ENCODE measurements at places on chromosomes 16 and 17. TPM values are rescaled to one million over a fixed set of nuclear protein-coding genes. Genes with fewer than 3 reads are reported as not detected.

DNA sequence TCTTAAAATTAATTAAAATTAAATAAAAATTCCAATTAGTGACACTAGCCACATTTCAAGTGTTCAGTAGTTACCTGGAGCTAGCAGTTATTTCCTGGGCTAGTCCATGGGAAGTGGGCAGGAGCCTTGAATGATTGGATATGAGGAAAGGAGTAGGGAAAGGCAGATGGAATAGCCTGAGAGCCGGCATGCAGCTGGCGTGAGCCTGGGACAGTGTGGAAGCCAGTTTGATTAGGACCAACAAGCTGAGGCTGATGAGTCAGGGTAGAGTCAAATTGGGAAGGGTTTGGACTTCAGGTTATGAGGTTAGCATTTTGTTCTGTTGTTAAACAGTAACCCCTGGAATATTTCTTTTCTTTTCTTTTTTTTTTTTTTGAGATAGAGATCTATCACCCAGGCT is 15.3 kb upstream of the GNA13 start:
- H3K4me3 ChIP-seq: no peak overlapping the region
- H3K27me3 ChIP-seq: no peaks in the 10 kb centered on the region
- peak overlapping the region; percentile 36 for H3K27ac ChIP-seq

DNA sequence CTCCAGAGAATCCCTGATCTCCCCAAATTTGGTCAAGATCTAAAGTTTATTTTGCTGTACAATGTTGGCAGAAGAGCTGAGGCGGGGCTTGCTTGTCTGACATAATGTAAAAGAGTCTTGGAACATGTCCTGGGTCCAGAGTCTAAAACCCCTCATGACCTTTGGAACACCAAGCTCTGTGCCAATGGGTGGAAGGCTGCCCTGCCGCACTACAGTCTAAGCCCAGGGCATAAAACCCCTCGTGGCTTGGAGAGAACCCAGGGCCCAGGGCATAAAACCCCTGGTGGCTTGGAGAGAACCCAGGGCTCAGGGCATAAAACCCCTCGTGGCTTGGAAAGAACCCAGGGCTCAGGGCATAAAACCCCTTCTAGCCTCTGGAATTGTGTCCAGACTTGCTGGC is 36.7 kb downstream of the CCDC57 start:
- H3K4me3 ChIP-seq: no peak overlapping the region
- no peak for DNase-seq
- H3K27me3 ChIP-seq: no peaks in the 10 kb centered on the region
- no peaks in the 10 kb centered on the region for H3K4me1 ChIP-seq

Gene LHX1
- total RNA-seq: not detected

Gene SNX20
- total RNA-seq: not detected
